H4 (cell line): ENCODE measurements at places on chromosomes 1 and 21.
A peak's percentile ranks its signal among the peaks of the same experiment; 100 is the strongest.

GRCh38 chr1:8318436-8318835 lies 522 bp downstream of the SLC45A1 start:
- DNase-seq, result no peak

GRCh38 chr21:32908534-32908933 lies 117.2 kb upstream of the OLIG2 start:
- no peak for DNase-seq

- no peak for DNase-seq
Measured at GRCh38 chr1:232940262-232940661, 10.1 kb upstream of the NTPCR start.

DNA sequence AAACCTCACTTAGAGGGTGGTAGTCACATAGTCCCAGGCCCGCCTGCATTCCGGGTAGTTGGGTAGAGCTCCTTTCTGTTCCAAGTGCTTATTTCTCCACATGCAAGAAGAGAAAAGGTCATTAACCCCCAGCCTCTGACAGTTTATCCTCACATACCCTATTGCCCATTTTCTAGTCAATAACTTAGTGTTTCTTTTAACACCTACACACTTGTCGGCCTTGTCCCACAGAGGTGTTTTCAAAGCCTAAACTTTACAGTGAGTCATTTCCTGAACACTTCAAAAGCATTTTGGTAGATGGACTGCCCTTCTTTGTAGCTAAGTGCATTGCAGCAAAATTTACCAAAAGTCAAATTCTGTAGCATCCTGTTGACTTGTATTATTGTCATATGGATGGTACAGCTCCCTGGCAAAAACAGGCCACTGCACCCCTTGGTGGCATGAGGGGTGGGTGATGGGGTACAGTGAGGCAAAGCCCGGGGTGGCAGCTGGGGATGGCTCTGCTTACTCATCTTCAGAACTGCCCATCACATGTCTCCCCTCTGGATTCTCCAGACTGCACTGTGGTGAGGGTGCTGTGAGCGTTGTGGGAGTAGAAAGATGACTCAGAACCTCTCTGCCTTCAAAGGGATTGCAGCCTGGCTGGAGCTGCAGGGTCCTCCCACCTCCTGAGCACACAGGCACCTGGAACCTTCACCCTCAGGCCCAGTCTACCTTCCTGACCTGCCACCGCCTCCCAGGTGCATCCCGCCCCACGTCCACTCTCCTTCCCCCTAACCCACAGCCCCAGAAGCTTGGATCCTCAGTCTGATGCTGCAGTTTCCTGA lies 45.8 kb upstream of the DMRTB1 start:
- peak; percentile 86 for DNase-seq
